ENCODE measurements at places on chromosomes 3 and 15.
A peak's percentile ranks its signal among the peaks of the same experiment; 100 is the strongest.

DNA sequence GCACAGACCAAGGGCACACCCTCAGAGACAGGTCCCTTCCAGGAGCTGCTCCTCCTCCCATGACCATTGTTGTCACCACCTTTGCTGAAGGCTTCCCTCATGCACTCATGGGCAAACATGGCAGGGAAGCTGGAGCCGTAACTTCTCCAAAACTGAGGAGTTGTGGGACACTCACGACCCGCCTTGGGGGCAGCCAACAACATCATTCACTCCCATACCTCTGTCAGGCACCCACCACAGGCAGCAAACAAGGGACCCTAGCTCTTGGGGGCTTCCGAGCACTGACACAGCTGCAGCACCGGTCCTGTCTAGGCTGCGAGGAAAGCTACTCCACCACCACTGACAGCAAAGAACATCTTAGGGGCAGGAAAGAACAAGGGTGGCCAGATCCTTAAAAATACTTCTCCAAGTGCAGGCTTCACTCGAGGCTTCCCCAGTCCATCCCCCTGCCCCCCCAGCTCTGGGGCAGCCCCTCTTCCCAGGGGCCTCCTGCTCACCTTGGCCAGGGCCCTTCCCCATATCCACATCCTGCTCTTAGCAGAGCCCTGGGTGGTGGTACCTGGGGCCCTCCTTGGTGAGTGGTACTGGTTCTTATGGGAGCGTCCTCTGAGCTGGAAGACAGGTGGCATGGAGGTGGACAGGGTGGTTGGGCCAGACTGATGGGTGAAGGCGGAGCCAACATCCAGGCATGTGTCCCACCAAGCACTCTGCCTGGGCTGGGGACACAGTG is 28.0 kb upstream of the DUSP7 start:
- no peak for DNase-seq

- DNase-seq, result peak; percentile 35
These were observed at the start of gene STXBP5L for GRCh38 chr3:120908030-120908794. Gene STXBP5L (plus strand): TSS chr3:120908205. CDS start chr3:120909579, 1,374 bp downstream.

DNA sequence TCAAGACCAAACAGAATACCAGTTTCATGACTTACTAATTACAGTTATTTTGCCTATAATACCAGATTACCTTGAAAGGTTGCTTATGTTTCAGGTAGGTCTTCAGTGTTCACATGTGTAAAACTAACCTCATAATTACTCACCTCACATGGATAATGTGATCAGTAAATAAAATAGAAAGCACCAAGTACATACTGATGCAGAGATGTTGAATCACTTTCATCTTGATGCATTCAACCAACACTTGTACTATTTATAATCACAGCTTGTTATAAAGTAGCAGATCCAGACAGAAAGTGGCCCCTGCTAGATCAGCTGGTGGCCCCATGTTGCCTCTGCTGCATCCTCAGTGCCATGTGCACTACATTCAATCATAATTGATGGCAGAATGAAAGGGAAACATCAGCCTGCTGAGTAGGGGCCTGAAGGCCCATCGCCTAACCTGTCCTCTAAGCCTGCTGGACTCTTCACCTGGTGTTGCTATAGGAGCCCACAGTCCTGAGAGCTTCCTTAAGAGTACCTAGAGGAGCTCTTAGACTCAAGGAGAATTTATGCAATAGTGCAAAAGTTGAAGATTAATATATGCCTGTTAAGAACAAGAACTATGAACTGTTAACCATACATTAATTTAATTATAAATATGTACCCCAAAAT is 154.3 kb downstream of the PLCL2 start:
- DNase-seq, result no peak

- no peak for DNase-seq
These were observed 23.6 kb downstream of the NCK1 start for GRCh38 chr3:136885357-136886213.

- DNase-seq, result no peak
These were observed 308.2 kb upstream of the ADAMTS9 start for GRCh38 chr3:64995857-64996551.

- DNase-seq, result no peak
These were observed 5.5 kb downstream of the KLF13 start for GRCh38 chr15:31332020-31332680.

DNA sequence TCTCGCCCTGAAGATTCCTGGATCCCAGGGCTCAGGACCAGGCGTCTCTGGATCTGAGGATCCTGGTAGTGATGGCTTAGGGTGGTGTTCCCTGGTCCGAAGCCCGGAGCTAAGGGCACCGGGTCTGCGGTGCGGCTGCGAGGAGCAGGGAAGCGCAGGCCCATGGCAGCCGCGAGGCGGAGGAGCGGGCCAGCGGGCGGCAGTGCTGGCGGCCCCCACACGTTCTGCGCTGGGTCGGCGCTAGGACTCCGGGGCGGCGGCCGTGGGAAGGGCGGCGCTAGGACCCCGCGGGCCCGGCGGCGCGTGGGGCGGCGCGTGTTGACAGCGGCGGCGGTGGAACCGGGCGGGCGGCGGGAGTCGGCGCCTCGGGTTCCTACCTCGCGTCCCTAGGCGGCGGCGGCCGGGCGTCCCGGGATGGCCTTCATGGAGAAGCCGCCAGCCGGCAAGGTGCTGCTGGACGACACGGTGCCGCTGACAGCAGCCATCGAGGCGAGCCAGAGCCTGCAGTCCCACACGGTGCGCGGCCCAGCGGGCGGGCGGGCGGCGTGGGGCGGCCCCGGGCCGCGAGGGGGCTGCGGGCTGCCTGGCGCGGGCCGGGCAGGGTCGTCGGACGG is at the start of gene PXK:
PXK (plus strand) TSS at position 318 of the 614 bp plus-strand sequence; CDS start at position 415, 97 bp downstream.
- DNase-seq, result peak; percentile 63

- DNase-seq, result no peak
These were observed 136.9 kb downstream of the NUP210 start for GRCh38 chr3:13282986-13283876.

DNA sequence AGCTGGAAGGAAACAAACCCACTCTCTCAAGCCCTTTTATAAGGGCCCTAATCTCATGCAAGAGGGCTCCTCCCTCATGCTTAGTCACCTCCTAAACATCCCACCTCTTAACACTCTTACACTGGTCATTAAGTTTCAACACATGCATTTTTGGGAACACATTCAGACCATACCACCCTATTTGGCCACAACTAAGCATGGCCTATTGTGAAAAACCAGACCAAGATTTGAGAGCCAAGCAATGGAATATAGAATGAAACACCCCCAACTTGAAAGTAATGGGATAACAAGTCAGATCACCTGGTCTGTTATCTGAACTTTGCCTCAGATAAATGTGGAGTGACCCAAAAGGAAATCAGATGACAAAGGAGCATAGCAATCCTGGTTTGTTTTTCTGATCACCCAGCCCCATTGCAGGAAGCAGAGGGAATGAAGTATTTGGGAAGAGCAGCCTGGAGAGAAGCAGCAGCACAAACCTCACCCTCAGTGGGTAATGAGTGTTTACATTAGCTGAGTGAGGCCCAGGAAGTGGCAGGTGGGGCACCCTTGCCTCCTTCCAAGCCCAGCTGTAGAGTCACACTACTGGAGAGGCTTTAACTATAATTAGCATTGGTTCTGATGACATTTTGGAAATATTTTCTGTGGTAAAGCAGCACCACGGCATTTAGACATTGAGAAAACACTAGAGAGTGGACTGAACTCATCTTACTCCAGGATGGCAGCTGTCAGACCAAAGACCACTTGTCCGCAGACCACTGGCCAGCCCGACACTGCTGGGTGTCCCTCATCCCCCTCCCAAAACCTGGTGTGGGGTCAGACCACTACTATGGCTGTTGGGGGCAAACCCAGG is 48.8 kb upstream of the PRTG start:
- no peak for DNase-seq

- DNase-seq, result no peak
These were observed 767.2 kb upstream of the LMCD1 start for GRCh38 chr3:7734456-7734855.

DNA sequence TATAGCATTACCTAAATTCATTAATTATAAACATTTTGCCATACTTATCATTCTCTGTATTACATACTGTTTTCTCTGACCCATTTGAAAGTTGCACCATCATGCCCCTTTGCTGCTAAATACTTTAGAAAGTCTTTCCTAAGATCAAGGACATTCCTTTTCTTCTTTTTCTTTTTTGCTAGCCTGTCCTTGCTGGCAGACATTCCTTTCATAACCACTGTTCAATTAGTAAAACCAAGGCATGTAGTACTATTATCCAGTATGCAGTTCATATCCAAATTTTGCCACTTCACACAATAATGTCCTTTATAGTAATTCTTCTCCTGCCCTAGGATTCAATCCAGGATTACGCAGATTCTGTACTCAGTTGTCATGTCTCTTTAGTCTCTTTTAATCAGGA is 321.0 kb upstream of the C2CD4B start:
- DNase-seq, result no peak

GRCh38 chr15:58748852-58749531 is 515 bp downstream of the ADAM10 start:
- peak; percentile 13 for DNase-seq

GRCh38 chr3:63936925-63937324 is 24.7 kb upstream of the SCAANT1 start:
- no peak for DNase-seq

DNA sequence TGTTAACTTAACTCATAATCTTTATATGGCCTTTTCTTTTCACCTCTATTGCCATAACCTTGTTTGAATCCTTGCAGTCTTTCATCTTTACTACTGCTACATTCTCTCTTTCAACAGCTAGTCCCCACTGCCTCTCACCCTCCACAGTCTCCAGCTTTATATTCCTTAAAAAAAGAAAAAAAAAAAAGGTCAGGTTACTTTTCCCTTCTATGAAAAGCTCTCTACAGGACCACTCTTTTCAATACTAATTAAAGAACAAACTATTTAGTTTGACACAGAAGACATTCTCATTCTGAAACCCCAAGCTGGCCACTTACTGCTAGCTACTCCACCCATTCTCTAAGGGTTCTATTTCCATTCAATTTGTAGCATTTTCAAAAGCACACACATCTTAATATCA is 25.6 kb downstream of the CADM2 start:
- no peak for DNase-seq

- DNase-seq, result no peak
These were observed 42.2 kb downstream of the ZNF609 start for GRCh38 chr15:64502551-64502950.

DNA sequence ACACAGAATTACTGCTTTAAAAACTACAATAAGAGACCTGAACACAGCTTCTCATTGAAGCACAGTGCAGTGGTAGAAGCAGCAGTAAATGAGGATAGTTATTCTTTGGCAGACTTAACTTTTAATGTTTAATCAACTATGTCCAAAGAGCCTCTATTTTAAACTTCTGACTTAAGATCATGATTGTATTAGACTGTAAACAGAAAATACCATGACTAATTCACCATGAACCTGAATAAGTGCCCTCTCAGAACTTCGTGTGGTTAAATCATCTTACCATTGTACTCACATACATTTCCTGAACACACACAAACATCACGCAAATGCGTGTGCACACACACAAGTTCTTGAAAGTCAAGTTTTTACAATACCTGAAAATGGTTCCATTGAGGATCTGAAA is 13.9 kb downstream of the CEP152 start:
- no peak for DNase-seq

DNA sequence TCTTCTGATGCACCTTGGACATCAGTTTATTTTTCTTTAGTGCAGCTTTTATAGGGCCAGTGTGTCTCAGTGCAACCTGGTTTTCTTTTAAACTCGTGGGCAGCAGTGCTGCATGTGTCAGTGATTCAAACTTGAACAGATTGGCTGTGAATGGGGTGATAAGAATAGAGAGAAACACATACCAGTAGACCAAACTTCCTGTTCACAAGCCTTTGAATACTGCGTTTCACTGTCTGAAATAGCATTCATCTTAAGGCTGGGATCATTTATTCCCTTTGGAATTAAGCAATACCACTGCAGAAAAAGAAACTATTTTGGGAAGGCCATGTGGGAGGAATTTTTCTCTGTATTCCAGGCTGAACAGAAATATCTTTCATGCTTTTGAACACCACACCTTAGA is 51.7 kb downstream of the PHLDB2 start:
- no peak for DNase-seq

DNA sequence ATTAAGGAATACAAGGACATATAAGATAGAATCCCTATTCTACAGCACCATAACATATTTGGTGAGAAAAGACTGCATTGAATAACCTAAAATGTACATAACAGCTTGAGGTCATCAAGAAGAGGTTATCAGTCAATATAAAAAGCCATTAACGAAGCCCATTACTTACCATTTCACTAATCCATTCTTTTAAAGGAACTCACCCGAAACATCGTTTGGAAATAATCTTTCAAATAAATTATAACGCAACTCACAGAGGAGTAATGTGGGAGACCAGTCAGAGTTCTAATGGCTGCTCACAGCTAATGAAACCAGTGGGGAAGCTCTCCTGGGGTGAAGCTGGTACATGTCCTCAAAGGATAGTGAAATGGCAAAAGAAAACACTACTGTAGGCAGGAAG is 188.4 kb downstream of the TBC1D5 start:
- no peak for DNase-seq

DNA sequence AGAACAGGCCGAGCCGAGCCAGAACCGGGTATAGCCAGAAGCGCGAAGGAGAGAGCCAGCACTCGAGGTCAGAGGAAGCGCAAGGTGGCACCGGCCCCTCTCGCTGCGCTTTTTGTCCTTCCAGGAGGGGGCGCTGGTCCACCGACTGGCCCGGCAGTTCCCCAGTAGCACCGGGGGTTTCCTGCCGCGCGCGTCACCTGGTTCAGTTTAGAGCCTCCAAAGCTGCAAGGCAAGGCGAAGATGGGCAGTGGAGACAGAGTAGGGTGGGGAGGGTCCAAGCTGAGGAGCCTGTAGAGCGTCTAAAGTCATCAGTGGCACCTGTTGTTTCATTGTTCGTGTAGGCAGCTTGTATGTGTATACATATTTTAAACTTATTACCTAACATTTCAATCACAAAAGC is 7.6 kb upstream of the NR2E3 start:
- DNase-seq, result no peak

DNA sequence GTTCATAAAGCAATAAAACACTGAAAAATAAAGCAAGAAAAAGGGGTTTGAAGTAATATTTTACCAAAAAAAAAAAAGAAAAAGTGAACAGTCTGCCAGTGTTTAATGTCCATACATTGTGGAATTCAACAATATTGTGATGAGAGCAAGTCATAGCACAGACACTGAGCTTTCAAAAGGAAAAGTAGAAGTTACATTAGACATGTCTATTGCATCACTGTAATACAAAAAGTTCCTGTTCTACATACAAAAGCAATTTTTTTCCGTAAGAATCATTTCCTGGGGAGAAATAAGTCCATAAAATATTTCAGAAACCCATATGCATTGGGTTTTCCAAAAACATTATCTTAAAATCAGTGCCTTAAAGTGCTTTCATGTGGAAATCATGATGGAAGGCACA is 11.8 kb upstream of the HDC start:
- DNase-seq, result no peak

DNA sequence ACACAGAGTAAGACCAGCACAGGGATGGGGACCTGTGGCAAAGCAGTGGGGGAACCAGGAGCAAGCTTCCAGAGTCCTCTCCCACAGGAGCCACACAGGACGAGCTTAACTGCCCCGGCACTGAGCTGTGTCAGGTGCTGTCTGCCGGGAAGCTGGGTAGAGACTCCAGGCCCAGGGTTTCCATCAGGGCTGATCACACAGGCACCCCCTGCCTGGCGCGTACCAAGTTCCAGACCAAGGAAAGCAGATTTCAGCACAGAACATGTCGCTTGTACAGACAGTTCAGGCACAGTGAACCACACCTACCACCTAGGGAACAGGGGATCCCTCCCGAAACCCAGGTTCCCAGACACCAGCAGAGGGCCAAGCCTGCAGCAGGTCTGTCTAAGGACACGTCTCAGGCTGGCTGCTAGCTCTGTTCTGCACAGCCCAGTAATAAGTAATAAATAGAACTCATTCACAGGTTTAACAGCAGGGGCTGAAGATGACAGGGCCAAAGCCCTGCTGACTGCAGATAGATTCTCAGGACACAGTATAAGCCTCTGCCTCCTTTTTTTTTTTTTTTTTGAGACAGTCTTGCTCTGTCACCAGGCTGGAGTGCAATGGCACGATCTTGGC is 30.2 kb upstream of the OCA2 start:
- DNase-seq, result no peak
